ENCODE measurements at places on chromosomes 16 and 17.

- DNase-seq: peak; percentile 78
These were observed 3.4 kb upstream of the HEXD start for GRCh38 chr17:82414548-82415281.

- no peak for DNase-seq
These were observed 30.0 kb upstream of the PRSS54 start for GRCh38 chr16:58324792-58325191.

- DNase-seq: no peak
These were observed 6.6 kb downstream of the KRABD2 start for GRCh38 chr17:8369944-8370343.

DNA sequence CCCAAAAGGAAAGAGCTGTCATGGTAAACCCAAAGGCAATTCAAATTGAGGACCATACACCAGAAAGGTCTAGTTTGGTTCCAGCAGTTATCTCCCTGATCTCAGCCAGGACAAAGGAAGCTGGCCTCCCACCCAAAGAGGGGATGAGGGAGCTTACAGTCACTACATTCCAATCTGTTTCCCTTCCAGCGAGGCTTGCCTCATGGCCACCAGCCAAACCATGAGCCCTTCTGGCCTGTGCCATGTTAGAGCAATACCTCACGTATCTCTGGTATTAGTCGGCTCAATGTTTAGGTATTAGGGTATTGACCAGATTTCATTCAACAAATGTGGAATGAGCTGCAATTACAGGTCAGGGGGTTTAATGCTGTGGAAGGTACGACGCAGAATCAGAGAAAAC, 8.4 kb downstream of the NDUFAB1 start:
- no peak for DNase-seq

- no peak for DNase-seq
These were observed 19.8 kb downstream of the TMEM94 start for GRCh38 chr17:75476271-75476671.

DNA sequence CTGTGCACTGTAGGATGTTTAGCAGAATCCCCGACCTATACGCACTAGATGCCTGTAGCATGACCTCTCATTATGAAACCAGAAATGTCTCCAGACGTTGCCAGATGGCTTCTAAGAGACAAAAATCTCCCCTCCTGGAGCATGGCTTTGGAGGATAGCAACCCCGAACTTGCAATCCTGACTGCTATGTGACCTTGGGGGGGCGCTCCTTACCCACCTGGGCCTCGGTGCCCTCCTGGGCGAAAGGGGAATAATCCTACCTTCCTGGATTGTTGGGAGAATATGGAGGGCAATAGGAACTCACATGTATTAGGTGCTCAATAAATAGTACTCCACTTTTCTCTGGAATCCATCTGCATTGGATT, 8.1 kb downstream of the MRM1 start:
- no peak for DNase-seq

GRCh38 chr16:28289048-28289447, 3.3 kb upstream of the SBK1 start:
- no peak for DNase-seq

GRCh38 chr17:64250233-64250835, 12.7 kb downstream of the TEX2 start:
- DNase-seq: no peak

DNA sequence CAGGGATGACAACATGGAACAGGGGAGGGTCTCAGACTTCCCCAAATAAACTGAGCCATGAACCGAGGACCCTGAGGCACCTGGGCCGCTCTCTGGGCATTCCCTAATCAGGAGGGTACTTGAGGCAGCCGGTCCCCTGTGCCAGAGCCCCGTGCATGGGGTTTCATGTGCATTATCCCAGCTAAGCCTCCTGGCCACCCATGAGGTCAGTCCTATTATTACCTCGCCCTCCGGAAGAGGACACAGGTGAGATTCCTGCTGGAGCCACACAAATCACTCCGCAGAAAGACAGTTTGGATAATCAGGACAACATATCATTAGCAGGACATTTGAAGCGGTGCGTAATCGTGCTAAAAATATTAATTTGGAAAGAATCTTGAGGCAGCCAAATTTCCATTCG, 274.0 kb downstream of the PARN start:
- DNase-seq: no peak

DNA sequence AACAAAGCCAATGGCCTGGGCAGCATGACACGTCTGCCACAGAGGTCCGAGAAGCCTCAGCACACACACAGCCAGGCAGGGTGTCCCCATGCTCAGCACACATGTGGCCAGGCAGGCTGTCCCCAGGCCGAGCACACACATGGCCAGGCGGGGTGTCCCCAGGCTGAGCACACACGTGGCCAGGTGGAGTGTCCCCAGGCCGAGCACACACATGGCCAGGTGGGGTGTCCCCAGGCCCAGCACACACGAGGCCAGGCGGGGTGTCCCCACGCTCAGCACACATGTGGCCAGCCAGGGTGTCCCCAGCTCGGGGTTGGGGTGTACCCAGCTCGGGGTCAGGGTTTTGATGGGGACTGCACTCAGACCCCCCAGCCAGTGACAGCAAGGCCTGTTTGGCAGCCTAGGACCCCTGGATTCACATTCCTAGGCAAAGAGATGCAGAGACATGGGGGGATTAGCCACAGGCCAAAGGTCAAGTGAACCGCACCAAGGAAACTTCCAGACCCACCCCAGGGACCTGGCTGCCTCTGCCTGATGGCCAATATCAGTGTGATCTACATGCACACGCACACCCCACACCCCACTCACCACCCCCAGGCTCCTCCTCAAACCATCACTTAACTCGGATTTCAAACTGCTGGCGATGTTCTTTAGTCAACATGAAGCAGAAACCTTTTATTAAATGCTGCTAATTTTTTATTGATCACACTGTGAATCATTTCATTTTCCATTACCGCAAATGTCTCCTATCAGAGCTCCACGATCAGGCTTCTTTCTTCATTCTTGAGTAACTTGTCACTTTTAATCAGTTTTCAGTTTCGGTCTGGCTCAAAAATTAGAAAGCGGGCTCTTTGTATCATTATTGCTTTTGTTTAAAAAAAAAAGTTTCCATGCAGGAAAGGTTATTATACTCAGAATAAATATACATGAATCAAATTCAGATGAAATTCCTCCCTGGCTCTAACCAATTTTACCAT, 111.4 kb downstream of the ZNF423 start:
- DNase-seq: no peak

DNA sequence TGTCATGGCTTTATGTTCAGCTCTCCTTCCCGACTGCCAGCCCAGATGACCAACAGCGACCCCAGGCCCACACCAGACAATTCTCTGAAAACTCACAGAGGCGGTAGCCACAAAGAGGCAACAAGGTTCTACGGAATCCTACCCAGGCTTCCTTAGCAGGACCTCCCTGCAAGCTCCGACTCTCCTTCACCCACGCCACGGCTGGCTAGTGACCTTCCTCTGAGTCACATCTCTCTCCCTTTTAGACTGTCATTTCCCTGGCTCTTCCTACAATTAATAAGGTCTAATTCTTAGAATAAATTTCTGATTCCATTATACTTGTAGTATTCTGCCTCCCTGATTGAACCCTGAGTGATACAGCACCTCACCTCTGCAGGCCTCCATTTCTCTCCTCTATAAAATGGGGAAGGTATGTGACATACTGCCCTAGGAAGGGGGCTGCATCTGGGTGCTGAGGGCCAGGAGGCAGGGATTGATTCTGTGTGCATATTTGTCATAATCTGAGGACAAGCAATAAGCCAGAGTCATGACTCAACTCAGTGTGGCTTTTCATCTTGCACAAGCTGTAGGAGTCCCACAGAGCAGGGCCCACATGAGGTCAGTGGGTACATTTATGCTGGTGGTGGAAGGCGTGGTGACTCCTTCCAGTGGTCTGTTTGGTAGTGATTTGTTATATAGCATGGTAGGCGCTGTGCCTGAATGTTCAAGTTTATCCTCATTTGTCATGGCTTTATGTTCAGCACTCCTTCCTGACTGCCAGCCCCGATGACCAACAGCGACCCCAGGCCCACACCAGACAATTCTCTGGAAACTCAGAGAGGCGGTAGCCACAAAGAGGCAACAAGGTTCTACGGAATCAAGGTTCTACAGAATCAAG, 46.2 kb downstream of the SMPD3 start:
- DNase-seq: no peak

DNA sequence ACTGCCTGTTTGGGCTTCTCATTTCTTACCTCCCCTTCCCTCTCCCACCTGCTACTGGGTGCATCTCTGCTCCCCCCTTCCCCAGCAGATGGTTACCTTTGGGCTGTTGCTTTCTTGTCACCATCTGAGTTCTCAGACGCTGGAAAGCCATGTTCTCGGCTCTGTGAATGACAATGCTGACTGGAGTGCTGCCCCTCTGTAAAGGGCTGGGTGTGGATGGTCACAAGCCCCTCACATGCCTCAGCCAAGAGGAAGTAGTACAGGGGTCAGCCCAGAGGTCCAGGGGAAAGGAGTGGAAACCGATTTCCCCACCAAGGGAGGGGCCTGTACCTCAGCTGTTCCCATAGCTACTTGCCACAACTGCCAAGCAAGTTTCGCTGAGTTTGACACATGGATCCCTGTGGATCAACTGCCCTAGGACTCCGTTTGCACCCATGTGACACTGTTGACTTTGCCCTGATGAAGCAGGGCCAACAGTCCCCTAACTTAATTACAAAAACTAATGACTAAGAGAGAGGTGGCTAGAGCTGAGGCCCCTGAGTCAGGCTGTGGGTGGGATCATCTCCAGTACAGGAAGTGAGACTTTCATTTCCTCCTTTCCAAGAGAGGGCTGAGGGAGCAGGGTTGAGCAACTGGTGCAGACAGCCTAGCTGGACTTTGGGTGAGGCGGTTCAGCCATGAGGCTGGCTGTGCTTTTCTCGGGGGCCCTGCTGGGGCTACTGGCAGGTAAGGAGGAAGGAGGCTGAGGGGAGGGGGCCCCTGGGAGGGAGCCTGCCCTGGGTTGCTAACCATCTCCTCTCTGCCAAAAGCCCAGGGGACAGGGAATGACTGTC, at the start of gene CD68:
TSS of gene CD68 (plus strand) at position 638 of the 833 bp plus-strand sequence. CDS start at position 678, 40 bp downstream.
- DNase-seq: peak; percentile 84

DNA sequence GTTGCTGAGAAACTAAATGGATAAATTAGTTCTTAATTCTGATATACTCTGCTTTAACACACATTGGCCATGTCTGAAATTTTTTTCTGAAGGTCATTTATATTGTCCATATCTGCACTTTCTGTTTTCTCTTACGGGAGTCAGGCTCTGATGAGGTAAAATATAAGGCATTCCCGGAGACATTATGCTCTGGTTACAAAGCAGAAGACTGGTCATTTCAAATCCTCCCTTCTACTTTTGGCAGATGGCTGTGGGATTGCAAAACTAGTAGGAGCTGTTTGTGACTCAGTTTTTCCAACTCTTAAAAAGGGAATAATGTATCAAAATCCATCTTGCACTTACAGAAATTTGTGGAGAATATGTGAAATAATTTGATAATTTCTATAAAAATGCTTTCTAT, 92.2 kb upstream of the CPHXL start:
- DNase-seq: no peak

DNA sequence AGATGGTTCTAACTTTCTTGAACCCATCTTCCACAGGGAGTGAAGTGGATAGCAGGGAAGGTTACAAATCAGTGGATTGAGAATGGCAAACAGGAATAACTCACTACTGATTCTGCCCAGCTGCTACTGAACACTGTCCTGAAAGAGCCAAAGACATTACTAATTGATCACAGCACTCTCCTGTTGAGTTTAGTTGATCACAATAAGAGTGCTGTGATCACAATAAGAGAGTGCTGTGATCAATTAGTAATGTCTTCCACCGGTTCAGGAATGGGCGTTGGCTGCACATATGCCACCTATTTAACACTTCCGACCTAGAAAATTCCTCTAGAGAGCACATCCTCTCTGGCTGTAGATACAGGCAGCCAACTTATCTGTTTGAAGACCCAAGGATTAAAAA, 11.4 kb downstream of the CFAP97D1 start:
- no peak for DNase-seq

GRCh38 chr16:73051961-73052360, 4.0 kb upstream of the ZFHX3 start:
- DNase-seq: no peak

DNA sequence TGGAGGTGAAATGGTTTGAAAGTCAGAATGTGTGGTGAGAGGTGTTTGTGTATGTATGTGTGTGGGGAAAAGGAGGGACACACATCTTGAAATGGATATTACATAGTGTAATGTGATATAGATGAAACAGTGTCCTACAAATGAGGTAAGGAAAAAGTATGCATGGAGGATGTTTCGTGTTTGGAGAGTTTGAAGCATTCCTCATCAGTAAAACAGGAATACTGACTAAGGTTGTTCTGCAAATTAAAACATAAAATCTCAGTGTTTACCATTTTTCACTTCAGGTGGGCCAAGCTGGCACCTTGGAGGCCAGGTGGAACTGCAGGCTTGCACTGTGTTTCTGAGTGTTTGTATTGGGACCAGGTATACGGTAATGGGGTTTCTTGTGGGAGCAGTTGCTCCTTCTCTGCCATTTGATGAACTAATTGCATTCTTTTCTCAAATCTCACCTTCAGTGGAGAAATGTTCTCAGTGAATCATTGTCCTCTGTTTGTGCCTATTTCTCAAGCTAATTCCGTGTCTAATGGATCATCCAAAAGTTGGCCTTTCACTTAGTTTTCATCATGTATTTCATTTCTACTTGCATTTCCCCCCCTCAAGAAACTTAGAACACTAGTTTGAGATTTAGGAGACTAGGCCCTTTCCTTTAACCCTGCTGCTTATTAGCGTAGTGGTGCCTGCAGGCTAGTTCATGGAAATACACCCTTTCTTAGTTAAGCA, 8.2 kb upstream of the TBKBP1 start:
- no peak for DNase-seq

- DNase-seq: no peak
These were observed 17.8 kb upstream of the RAPGEFL1 start for GRCh38 chr17:40159456-40159855.

- peak; percentile 61 for DNase-seq
These were observed 5.0 kb downstream of the SLC5A2 start for GRCh38 chr16:31487720-31488467.

- no peak for DNase-seq
These were observed 11.5 kb upstream of the C17orf113 start for GRCh38 chr17:42061646-42062487.

- DNase-seq: no peak
These were observed 23.1 kb upstream of the DHRS13 start for GRCh38 chr17:28925912-28926365.

- no peak for DNase-seq
These were observed 25.0 kb downstream of the MAP3K3 start for GRCh38 chr17:63647065-63647725.

DNA sequence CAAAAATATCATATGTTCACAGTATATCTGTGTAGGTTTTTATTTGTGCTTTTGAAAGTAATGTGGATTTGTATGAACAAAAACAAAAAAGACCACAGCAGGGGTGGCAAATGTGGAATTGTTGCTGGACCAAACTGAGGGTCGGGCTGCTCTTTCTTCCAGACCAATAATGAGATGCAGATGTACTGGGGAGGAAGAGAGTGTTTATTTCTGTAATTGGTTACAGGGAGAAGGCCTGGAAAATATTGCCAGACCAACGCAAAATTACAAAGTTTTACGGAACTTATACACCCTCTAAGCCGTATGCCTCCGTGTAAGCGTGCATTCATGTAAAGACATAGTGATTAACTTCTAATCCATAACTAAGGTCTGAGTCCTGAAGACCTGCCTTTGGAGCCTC, 353.9 kb upstream of the C16orf82 start:
- DNase-seq: no peak
